ENCODE measurements at places on chromosomes 12 and 14.

GRCh38 chr12:49827401-49828099, 663 bp downstream of the NCKAP5L start:
- DNase-seq: peak; percentile 69

- no peak for DNase-seq
Measured at GRCh38 chr14:72907886-72908285, 14.0 kb upstream of the DPF3 start.

DNA sequence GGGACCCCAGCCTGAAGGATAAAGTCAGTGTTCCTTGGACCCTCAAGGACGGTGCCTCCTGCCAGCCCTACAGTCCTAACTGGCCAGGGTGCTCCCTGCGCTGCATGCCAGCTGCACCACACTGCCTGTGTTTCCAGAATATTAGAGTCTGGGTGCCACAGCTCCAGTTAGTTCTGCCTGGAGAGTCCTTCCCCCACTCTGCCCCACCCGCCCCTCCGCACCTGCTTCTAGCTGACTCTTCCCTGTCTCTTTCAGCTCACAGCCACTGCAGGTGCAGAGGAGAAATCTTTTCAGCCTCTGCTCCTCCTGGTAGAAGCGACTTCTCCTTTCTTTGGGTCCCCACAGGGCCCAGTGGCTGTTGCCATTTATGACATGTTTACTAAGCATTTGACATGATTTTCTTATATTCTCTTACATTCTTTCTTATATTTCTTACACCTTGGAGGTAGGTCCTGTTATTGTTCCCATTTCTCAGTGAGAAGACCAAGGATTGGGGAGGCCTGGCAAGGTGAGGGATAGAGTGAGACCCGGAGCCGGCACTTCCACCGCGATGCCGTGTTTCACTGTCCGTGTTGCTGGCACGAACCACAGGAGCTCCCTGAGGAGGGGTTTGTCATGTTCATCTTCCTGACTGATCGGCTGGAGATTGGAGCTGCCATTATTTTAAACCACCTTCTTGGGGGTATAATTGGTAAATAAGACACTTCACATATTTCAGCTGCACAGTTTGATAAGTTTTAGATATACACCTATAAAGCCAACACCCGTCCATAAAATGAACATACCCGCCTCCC, 29.4 kb downstream of the SYNE3 start:
- DNase-seq: no peak

DNA sequence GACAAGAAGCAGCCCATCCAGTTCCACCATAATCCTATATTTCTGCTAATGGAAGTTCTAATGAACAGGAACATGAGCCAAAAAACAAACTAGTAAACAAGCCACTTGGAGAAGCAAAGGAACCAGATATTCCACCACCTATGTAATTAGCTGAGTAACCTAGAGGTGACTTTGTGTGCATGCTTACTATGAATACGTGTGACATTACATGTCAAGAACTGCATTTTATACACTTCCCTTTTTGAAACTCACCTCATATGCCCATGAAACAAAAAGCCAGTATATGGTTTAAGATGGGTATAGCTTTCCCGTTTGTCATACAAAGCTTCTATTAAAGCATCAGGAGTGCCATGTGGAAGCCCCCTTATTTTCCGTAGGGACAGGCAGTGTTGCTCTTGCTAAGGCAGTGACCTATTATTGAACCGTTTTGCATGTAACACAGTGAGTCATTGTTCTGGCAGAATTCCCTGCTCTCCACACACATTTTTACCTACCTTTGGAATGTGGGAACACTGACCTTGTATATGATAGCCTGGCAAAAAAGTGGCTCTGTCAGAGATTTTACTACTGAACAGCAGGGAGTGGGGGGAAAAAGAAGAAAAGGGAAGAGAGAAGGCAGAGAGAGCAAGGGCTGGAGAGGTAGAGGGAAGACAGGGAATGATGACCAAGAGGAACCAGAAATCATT, 34.8 kb upstream of the FRMD6 start:
- DNase-seq: no peak

DNA sequence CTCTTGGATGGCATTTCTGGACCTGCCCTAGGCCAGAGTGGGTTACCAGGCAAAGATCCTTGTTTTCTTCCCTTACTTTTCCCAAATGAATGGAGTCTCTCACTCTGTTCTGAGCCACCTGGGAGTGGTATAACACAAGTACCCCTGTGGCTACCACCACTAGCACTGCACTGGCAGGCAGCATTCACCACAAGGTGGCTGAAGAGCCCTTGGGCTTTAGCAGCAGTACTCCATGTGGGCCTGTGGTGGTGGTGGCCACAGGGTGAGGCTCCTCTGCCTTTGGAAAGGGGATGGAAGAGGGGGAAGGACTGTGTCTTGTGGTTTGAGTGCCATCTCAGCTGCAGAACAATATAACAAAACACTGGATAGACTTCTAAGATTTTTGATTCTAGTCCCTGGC, 38.1 kb upstream of the LMNTD1 start:
- DNase-seq: no peak

GRCh38 chr14:61051051-61051450, 70.0 kb downstream of the SLC38A6 start:
- peak; percentile 16 for DNase-seq

DNA sequence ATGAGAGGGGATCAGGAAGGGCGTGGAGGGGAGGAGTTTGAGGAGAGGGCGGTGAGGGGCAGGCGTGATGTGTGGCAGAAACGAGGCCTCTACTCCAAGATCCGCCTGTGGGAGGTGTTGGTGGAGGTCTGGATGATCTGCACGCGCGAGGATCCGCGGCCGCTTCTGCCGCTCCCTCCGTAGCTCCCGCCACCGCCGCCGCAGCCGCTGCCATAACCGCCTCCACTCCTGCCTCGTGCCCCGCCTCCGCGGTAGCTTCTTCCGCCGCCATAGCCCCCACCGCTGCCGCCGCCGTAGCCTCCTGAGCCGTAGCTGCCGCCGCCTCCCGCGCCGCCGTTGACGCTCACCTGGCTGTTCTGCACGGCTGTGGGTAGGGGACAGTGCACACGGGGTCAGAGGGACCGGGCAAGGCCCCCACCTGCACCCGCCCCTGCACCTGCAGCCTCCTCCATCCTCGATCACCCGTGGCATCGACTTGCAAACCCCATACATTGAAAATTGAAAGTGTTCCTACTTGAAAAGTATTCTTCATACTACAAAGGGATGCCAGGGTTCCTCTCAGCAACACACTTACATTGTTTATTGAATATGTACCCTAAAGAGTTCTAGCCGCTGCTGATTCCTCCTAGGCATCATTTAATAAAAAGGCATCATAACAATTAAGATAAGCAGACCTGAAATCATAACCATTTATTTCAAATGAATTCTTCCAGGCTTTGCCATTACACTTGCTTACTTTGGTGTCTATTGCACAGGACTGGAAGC, 11.1 kb upstream of the KRT1 start:
- DNase-seq: no peak

DNA sequence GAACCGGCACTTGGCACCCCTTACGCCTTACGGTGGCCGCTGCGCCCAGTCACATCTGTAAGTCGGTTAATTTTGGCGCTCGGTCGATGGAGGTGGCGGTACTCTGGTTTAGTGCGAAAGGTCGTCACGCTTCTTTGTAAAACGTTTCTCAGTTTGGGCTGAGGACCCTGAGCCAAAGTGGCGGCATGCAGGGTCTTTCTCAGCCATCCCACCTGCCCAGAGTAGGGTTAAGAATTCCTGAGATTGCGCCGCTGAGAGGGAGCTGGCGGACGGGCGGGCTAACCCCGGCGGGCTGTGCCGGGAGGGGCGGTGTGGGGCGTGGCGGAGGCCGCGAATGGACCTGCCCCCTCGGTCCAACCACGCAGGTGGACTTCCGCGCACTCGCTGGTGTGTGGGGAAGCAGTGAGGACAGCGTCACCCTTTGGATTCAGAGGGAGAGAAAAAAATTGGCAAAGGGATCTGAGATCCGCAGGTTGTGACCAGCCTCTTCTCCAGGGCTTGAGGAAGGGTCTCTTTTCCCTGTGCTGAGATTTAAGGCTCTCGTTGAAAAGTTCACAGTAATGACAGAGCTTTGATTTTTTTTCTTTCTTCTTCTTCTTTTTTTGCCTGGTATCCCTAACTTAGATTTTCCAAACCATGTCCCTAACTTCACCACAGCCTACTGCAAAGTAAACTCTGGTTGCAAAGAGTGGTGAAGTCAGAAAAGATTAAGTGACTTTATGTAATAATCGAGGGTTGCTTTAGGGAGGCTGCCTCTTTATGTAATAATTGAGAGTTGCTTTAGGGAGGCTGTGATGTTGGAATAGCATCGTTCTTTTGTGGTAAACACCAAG, 602 bp upstream of the FBXO33 start:
- DNase-seq: peak; percentile 91

- no peak for DNase-seq
Measured at GRCh38 chr12:42076976-42077375, 67.7 kb downstream of the GXYLT1 start.

- DNase-seq: no peak
Measured at GRCh38 chr14:88326352-88327103, 3.5 kb upstream of the KCNK10 start.

DNA sequence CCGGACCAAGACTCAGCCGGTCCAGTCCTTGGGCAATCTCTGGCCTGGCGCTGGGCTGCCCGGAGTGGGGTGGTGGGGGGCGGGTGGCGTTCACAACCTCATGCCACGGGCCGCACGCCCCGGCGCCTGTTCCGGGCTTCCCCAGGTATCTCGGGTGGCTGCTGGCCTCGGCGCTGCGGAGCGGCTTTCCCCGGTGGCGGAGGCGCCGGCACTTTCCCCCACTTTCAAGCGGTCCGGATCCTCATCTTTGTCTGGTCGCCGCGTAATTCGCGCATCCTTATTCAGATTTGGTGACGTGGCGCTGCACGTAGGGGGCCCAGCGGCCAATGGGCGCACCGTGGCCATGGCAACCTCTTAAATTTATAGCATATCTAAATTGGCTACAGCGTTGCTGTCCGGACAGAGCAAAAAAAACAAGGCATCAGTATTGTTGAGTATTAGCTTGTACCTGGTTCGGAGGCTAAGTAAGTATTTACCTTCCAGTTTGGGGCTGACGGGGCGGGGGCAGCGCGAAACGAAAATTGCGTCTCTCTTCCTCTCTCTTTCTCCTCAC, at the start of gene LHX5:
TSS of gene LHX5 (minus strand) at position 253 of the 553 bp plus-strand sequence. CDS start 373 bp downstream, outside the sequence.
- DNase-seq: no peak

DNA sequence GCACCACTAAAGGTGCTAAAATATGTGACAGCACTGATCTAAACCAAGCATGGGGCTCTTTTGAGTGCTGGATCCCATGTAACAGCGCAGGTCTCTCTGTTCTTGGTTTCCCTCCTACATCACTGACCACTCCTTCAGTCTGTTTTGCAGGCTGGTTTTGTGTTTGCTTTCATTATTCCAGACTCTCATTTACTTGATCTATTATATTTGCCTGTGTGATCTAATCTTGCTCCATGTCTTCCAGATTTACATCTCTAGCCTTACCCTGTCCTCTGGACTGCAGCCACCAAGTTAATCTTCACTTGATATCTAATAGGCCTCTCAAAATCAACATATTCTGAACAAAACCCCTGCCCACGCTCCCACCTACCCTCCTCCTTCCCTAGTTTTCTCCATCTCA, 8.6 kb downstream of the GLIPR1 start:
- no peak for DNase-seq

GRCh38 chr14:76115010-76115422, 36.7 kb upstream of the GPATCH2L start:
- DNase-seq: no peak

DNA sequence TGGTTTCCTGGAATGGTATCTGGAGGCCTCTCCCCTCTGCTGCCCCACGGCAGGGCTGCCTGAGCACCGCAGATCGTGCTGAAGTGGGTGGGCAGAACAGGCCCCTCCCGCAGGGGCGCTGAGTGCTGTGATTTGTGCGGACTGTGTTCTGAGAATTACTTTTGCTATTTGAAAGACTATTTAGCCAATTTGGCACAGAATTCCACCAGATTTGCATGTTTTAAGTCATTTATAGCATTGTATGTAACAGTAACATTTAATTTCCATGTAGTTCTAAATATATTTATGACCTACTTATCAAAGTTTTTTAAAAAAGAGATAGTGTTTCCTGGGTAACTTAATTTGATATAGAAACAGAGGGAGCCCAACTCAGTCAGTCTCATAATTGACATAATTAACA, 55.3 kb downstream of the TNFAIP2 start:
- no peak for DNase-seq

DNA sequence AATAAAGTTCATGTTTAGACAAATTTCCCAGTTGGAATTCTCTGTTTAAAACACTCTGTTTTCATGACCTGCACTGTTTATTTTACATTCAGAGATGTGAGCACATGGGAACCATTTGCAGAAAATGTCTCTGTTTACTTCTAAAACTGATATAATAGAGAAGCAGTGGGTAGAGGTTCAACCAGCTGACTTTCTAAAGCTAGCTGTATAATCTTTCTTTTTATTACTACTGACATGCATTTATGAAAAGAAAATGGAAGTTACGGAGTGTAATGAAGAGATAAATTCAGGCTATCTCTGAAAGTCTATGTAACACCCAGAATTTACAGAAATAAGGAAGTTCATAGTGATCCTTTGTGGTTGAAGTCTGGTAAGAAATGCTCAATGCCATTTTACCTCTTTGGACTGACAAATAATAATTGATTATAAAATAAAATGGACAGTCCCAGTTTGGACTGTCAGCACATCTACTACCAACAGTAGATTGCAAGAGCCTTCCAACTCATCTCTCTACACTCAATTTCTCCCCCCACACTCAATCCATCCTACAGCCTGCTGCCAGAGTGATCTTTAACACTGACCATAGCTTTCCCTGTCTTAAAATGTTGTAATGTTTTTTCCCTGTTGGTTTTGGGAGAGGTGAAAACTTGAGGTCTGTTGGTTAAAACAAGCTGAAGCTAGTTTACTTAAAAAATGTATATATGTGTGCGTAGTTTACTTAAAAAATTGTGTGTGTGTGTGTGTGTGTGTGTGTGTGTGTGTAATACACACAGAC, 137.4 kb downstream of the AEBP2 start:
- no peak for DNase-seq

DNA sequence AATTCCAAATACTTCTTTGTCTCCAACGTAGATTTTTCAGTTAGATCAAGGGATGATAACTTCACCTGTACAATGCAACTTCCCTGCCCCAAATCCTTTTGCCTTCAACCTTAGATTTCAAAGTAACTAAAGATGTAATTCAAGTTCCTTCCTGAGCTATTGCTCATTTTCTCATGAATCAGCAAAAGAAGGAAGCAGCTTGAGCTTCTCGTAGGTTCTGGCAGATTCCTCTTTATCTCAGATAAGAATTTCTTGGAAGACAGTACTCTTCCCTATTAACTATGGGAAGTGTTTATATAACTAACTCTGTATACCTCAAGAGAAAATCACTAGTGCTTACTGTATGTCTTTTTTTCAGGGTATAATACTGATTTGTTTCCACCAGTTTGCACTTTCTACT, 203.8 kb downstream of the RASSF9 start:
- DNase-seq: no peak

DNA sequence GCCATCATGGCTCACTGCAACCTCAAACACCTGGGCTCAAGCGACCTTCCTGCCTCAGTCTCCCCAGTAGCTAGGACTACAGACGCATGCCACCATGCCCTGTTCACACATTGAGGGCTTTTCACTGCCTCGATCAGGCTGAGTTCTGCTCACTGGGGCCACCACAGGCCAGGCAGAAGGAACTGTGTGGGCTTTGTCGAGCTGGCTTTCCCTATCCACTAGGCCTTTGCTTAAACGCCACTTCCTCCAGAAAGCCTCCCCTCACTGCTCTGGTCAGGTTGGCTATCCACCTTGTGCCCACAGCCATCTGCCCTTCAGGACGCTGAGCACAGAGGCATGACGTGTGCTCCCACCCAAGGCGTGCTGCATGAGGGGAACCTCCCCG, 45.2 kb downstream of the MLXIP start:
- DNase-seq: no peak

All from Ammon's horn (tissue), 1 donor.